ENCODE measurements at places on chromosomes 2 and 18.

GRCh38 chr2:33158482-33159003 lies 211.8 kb downstream of the LTBP1 start:
- DNase-seq, result no peak

- no peak for DNase-seq
These were observed 329.5 kb downstream of the CDH2 start for GRCh38 chr18:27847412-27847811.

GRCh38 chr2:198371329-198371728 lies 566.9 kb downstream of the PLCL1 start:
- DNase-seq, result no peak

DNA sequence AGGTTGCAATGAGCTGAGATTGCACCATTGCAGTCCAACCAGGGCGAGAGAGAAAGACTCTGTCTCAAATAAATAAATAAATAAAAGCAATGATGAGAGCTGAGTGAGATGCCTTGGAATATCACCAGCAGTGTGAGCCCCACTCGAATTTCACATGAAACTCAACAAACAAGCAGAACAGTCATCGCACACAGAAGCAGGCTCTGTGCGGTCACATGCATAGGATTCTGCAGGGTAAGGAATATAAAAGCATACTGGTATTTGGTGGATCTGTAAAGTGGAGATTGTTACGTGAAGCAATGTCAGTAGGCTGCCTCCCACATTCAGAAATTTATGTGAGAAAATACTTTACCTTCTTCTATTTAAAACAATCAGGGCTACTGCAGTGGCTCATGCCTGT lies 18.0 kb upstream of the AP1S3 start:
- no peak for DNase-seq

GRCh38 chr2:12210016-12210933 lies 463.8 kb downstream of the LPIN1 start:
- no peak for DNase-seq

DNA sequence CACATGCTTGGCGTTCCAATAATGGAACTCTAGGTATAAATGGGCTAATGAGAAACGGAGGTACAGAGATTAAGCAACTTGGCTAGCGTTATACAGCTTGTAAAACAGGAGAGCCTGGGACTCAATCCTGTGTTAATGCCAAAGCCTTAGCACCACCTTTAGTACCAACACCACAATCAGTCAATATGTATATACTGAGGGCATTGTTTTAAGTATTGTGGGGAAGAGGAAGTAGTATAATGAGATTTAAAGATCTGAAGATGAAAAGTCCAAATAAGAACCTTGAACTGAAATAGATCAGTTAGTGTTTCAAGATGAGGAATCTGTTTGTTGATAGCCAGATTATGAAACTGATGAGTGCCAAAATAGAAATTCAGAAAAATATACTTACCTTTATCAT lies 8.1 kb downstream of the MARS2 start:
- DNase-seq, result no peak

DNA sequence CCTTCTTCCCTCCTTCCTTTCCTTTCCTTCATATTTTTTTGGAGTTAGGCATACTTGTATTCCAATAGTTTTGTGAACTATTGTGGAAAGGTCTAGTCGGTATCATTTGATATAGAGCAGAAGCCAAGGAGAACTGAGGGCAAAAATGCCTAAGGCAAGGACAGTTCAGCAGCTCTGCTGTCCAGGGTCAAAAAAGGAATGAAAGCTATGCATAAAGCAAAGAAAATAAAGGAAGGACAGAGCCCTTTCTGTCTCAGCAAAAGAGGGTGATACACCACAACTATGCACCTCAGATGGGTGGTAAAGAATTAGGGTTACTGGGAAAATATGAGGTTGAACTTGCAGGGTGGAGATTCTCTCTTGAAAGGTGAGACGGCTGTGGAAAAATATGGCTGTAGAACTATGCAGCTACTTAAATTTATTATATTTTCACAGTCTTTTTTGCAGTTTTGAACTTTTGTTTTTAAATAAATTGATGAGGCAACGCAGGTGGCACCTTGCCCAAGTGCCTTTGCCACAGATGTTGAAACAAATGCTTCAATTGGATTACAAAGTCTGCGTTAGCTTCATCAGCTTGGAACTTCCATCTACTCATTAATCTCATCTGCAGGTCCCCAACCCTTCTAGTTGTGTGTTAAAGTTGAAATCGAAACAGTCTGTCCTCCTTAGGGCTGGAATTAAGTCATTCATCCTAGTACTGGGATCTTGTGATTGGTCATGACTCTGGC lies 20.8 kb downstream of the LHCGR start:
- DNase-seq, result no peak

DNA sequence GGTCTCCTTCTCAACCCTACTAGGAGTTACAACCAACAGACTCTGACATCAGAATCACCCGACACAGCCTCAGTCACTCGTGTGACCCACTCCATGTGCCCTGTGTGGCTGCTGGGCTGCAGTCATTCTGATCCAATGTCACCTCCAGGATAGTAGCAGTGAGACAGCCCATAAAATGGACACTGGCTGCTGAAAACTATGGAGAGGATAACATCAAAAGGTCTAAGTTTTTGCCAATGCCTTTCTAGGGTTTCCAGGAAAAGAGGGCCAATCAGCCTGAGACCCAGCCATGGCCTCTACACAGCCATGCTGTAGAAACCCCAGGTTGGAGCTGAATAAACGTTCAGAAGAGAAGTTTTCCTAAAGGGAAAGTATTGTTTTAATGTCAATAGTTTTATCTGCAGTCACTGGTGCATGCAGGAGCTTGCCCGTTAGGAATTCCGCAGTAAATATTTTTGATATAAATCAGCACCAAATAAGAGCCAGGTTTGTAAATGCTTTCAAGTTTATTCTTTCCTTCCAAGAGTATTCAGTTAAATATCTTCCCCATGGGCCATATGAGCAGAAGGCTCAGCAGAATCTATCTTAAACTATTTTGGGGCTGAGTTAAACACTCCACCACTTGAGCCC lies 92.2 kb upstream of the PID1 start:
- no peak for DNase-seq

DNA sequence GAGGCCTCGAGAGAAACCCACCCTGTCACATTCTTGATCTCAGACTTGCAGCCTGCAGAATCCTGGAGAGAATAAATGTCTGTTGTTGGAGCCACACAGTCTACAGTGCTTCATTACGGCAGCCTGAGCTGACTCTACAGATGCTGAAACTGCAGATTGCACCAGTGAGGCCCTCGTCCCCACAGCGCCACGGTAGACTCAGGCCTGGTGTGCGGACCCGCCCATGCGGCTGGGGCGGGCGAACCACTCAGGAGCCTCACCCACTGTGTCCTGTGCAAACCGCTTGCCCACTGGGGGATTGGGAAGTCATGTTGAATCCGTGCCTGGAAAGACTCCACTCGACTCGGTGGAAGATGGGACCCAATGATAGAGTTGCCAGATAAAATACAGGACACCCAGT lies 125.2 kb upstream of the COPS8 start:
- no peak for DNase-seq

- DNase-seq, result no peak
These were observed 19.0 kb downstream of the C1GALT1C1L start for GRCh38 chr2:43657241-43657640.
